ENCODE measurements at places on chromosomes 2 and 18.

GRCh38 chr2:8583400-8584173 is 98.3 kb upstream of the ID2 start:
- DNase-seq = no peak

DNA sequence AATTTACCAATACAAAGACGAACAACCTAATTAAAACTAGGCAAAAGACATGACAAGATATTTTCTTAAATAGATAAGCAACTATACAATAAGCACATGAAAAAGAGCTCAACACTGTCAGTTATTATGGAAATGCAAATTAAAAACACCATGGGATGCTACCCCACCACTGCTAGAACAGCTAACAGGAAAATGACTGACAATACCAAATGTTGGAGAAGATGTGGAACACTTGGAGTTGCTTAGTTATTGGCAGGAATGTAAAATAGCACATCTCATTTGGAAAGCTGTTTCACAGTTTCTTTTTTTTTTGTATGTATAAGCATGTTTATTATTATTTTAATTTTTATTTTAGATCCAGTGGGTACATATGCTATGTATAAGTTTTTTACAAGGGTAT is 84.4 kb downstream of the CYRIA start:
- DNase-seq = no peak

DNA sequence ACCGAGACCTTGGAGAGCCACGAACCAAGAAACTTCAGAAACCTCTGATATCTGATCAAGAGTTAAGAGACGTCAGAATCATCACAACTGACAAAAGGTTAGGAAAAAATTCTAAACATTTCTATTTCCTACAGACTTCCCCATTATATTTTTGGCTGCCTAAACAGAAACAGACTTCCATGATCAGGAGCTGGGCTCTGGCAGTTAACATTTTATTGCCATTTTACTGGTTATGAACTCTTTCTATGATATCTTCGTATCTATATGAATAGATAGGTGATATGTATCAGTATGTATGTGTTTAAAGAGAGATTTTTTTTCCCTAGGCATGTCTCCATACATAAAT is 31.1 kb upstream of the PPP1R1C start:
- DNase-seq = no peak

DNA sequence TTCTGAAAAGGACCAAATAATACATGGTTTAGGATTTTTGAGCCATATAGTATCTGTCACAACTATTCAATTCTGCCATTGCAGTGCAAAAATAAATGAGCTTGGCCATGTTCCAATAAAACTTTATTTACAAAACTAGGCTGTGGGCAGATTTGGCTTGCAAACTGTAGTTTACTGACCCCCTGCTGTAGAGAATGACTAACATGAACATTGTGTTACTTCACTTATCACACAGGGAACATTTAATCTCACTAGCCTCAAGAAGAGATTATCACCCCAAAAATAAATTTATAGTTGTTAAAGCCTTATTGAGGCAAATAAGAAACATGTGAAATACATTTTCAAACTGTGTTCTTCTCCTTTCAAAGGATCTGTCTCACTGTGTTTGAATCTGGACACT is 766.2 kb downstream of the MBD2 start:
- DNase-seq = no peak

DNA sequence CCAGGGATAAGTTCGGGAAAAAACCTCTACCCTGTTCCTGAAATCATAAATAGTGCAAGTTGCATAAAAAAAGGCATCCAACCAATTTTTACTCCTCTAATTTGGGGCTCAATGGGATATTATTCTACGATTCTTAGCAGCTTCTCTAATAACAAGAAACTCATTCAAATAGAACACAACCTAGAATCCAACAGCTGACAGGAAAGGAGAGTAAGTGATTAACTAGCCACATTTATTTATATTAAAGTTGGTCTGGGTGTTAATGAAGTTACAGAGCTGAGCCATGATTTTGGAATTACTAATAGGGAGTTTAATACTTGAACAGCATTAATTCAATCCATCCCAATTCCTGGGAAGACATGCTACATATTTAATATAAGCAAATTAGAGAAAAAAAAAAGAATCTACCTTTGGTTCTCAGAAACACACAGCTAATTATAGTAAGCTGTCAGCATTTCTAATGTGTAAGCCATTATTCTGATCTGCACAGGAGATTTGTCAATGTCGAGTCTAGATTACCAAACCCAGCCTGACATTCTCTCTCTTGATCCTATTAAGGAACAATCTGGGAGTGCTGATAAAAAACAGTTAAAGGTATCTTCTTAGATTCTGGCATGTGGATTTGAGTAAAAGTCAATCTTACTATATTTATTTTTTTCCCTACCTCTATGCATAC is 267.7 kb downstream of the NBAS start:
- DNase-seq = no peak

DNA sequence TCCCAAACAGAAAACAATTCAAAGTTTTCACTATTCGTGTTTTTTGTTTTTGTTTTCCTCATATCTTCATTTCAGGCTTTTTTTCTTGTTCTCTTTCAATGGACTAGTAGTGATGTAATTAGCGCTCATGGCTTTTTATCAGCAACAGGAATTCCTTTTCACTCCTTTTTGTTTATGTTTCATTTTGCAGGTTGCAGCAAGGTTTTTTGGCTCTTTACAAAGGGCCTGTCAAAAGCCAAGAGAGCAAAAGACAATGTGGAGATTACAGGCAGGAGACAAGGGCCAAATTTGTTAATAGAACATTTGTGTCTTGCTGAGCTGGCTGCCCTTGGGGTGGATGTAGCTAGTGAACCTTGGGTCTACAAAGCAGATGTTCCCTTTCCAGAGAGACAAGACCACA is 467.4 kb upstream of the CDH20 start:
- no peak for DNase-seq

DNA sequence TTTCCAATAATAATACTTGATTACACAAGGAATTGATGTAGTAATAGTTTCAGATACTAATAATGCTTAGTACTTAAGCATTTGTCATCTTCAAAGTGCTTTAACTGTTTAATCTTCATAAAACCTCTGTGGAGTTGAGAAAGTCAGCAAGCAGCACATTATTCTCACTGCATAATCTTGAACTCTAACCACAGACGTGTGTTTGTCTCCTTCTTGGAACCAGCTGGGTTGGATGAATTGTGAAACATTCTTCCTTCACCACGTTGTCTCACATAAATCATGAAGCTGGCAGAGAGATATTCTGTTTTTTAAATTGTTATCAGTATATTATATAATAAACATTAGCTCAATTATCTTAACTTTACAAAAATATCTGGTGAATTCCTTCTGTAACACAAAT is 55.1 kb upstream of the LDAH start:
- DNase-seq = no peak

GRCh38 chr2:25497229-25497917 is 155.6 kb upstream of the DNMT3A start:
- no peak for DNase-seq

DNA sequence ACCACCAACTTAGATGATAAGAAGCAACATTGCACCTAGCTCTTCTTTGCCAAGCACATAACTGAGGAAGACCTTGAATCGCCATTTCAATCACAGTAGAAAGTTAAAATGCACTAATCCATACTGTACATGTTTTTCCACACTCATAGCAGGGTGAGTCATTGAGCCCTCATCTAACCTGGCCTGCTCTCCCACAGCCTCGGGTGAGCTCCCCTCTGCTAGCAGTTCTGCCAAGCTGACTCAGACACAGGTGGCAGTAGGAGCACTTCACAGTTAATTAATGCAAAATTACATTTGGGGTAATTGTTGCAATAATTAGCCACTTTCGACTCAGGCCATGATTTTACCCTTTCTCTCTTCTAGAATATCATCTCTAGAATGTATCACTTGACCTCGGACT is 1632.8 kb upstream of the CELF4 start:
- DNase-seq = no peak

GRCh38 chr2:105402809-105403208 is 4.0 kb upstream of the FHL2 start:
- DNase-seq = no peak

DNA sequence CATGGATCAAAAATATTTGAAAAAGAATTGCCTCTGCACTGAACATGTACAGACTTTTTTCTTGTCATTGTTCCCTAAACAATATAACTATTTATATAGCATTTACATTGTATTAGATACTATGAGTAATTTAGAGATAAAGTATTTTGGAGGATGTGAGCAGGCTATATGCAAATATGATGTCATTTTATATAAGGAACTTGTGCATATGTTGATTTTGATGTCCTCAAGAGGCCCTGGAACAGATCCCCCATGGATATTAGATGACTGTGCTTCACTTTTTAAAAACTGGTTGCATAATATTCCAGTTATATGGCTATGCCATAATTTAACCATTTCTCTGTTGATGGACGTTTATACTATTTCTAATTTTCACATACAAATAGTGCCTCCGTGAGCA is 16.5 kb downstream of the LCLAT1 start:
- no peak for DNase-seq

DNA sequence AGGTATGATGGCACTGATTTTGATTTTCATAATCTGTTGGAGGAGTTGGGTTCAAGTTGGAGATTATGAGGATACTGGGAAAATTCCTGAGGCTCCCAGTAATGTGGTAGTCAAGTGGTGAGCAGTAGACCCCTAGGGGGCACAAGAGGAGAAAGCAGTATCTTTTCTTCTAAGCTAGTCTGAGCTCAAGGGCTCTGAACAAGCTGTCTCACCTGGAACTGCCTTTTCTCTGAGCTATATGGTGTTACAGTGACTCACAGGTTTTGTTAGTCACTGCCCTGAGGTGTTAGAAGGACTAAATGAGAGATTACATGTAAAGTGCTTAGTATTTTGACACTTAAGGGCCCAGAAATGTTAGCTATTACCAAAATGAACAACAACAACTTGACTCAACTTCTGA is 42.2 kb downstream of the CD302 start:
- peak; percentile 26 for DNase-seq

GRCh38 chr2:40169856-40170255 is 282.0 kb downstream of the SLC8A1 start:
- DNase-seq = no peak

- DNase-seq = no peak
Measured at GRCh38 chr18:50816419-50817166, 3.2 kb downstream of the MRO start.

DNA sequence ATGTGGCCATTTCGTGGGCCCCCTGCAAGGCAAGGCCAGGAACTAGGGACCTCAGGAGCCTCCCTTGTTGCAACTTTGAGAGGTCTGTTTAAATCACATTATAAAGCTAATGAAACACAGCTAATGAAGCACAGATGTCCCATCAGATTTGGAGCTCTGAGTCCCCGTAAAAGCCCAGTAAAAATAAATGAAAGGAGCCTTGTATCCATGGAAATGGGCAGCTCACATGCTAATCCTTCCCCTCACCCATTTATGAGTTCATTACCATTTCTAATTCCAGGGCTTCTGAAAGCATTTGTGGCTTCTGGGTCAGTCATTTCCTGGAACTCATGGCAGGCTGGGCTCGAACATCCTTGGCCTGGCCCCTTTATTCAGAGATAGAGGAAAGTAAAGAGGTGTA is 274.8 kb downstream of the SS18 start:
- no peak for DNase-seq

- DNase-seq = no peak
Measured at GRCh38 chr2:186940463-186940862, 91.5 kb upstream of the ZSWIM2 start.

- no peak for DNase-seq
Measured at GRCh38 chr18:25171334-25171733, 180.6 kb downstream of the ZNF521 start.

- DNase-seq = no peak
Measured at GRCh38 chr2:7018282-7018701, 101.1 kb downstream of the RNF144A start.

DNA sequence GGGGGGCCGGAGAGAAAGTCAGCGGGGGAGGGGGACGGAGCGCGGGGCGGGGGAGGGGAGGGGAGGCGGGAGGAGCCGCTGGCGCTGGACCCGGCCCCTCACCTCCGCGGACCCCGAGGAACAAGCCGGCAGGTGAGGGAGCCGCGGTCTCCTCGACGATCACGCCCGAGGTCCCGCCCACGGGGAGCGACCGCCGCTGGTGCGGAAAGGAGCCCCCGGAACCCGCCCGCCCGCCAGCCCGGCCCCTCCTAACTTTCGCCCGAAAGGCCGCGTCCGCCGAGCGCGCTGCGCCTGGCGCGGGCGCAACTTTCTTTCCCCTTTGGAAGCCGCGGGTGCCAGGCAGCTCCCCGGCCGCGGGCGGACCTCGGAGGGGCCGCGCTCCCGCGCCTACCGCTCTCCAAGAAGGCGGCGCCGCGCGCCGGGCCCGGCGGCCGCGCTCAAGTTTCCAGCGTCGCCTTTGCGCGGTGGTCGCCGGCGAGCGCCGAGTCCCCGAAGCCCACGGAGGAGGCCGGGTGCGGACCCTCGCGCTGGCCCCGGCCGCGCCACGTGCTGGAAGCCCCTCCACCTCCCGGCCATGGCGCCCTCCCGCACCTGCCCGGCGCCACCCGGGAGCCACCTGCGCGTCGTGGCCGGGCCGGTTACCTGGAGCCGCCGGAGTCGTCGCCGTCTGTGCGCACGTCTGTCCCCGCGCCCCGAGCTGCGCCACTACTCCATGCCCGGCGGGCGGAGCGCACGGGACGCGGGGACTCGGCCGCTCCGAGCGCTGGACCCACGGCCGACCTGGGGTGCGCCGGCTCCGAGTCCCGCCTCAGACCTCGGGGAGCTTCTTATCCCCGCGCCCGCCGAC is at the start of gene ALKAL2:
ALKAL2 (minus strand) TSS at position 181 of the 847 bp plus-strand sequence. CDS start 256 bp downstream, outside the sequence.
- no peak for DNase-seq

GRCh38 chr2:22355816-22356433 is 1029.1 kb upstream of the KLHL29 start:
- no peak for DNase-seq

GRCh38 chr18:11842562-11842961 is 8.7 kb upstream of the CHMP1B start:
- no peak for DNase-seq

DNA sequence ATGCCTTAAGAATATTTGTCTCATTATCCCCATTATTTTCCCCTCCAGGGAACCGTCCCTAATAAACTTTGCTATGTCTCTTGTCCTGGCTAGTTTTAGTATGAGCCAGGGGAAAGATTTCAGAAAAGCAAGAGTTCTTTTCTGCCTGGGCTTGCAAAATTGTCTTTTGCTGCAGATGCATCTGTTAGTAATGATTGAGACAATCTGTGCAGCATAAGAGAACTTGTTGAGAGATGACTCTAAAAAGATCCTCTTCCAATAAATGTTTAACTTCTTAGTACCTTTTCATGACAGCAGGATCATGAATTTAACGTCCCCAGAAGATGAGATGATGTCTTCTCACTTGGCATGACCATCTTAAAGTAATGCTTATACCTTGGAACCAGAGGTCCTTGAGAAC is 172.5 kb upstream of the CREB1 start:
- DNase-seq = no peak

DNA sequence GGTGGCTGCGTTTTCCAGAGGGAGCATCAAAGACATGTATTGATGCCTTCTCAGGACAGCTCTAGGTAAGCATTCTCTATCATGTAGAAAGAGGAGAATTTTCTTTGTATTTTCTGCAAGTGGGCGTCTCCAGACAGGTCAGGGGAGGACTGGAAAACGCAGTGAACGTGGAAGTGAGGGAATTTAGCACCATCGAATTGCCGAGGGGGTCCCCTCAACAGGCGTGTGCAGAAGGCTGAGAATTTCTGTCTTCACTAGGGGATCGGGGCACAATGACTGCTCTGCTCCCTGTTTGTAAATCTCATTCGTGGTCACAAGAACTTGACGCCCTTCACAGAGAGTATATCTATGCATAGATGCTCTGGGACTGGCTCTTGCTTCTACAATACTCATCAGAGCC is 5.0 kb upstream of the NTSR2 start:
- no peak for DNase-seq

- no peak for DNase-seq
Measured at GRCh38 chr2:121189011-121189410, 96.0 kb downstream of the TFCP2L1 start.
